Stimulated activated CD8-positive, alpha-beta memory T cell treated with anti-CD3 and anti-CD28 coated beads, Interleukin-15, amount 100 ng/mL, for 24 hours (primary cell): ENCODE measurements at places on chromosomes 6 and 20.

- DNase-seq, result no peak
These were observed 6.3 kb downstream of the MICAL1 start for GRCh38 chr6:109449064-109449794.

DNA sequence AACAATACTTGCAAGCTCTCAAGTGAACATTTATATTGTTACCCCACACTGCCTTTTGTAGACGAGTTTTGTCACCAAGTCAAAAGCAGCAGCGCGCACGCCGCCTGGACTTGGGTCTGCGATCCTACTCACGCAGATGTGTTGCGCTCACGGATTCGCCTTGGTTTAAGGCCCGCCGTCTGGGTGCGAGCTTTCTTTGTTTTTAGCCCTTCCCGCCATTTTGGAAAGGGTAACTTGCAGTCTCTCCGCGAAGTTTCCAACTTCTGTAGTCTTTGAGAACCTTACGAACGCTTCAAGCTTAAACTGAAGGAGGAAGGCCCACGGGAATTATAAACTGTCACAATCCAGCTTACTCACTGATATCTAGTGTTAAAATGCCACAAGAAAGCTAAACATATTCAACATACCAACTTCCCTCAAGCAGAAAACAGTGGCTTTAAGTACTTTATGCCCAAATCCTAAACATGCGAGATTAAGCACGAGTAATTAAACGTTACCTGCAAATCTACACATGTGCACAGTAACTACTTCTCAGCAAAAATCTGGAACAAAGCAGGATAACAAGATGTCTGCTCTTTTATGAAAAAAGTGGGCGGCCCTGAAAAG, 80.4 kb upstream of the BTN3A2 start:
- no peak for DNase-seq

GRCh38 chr20:19598117-19598850, 159.8 kb upstream of the RIN2 start:
- DNase-seq, result no peak

DNA sequence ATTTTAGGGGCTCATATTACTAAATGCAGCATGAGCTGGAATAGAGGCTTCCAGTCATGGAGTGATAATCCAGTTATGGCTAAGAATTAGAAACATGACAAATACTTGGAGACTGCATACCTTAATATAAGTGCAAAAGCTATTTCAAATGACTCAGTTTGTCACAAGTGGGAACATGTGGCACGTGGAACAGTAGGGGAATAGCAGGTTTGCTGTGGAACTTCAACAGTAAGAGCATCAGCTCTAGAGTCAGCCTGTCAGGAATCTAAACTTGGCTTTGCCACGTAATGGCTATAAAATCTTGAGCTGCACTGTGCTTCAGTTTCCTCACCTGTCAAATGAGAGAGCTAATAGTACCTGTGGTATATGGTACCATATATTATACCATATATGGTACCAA, 62.1 kb downstream of the HTR1B start:
- no peak for DNase-seq

- no peak for DNase-seq
These were observed 52.4 kb upstream of the SIM1 start for GRCh38 chr6:100517106-100517505.

- no peak for DNase-seq
These were observed 58.6 kb downstream of the TMEM242 start for GRCh38 chr6:157264701-157265100.

GRCh38 chr20:10059006-10059405, 24.2 kb downstream of the ANKEF1 start:
- DNase-seq, result no peak

- no peak for DNase-seq
These were observed 20.3 kb downstream of the SYNDIG1 start for GRCh38 chr20:24489631-24490260.

DNA sequence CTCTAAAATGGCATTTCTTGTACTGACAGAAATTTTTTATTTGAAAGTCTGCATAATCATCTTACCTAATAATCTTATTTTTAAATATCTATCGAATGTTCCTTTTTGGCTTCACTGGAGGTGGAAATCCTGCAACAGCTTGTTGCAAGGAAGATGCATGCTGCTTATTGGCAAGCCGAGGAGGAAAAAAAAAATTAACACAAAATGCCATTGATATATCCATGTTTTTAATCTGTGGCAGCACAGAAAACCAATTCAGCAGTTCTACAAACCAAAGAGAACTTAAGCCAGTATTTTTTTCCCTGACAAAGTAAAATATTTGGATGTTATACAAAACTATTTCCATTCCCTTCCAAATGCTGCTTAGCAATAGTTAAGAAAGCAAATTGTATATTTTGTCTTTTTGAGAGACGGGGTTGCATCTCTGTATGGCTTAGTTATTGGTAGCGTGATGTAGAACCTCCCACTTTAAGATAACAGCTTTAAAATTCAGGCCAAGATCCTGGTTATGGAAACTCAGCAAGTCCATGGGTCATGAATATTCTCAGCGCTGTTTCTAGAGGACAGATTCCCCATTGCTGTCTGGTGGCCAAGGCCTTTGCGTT, 231.4 kb downstream of the TMEM242 start:
- no peak for DNase-seq

DNA sequence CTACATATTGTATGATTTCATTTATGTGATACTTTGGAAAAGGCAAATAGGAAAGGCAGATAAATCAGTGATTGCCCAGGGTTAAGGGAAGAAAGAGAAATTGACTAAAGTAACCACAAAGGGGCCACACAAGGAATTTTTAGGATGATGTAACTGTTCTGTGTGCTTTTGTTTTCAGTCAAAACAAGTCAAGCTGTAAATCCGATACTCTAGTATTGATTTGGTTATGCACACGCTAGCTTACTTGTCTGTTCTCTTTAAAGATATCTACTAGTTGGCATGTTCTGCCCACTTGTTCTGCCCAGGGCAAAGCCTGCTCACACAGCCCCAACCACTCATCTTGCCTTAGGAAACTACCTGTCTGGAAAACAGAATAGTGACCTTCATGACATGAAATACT, 6.4 kb downstream of the FBXL4 start:
- DNase-seq, result no peak

- DNase-seq, result no peak
These were observed 21.0 kb downstream of the NFYA start for GRCh38 chr6:41093729-41094128.

DNA sequence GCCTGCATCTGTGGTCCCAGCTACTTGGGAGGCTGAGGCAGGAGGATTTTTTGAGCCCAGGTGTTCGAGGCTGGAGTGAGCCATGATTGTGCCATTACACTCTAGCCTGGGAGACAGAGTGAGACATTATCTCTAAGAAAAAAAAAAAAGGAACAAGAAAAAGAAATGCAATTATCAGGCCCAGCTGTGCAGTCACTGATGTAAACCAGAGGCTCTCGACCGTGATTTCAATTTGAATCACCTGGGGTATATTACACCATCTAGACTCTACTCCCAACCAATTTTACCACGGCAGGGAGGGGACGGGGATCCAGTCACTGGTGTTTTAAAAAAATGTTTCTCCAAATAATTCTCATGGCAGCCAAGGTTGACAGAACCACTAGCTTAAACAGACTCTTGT, 48.8 kb upstream of the NKX2-2 start:
- DNase-seq, result no peak

GRCh38 chr20:51368461-51369211, 173.9 kb downstream of the NFATC2 start:
- DNase-seq, result no peak

DNA sequence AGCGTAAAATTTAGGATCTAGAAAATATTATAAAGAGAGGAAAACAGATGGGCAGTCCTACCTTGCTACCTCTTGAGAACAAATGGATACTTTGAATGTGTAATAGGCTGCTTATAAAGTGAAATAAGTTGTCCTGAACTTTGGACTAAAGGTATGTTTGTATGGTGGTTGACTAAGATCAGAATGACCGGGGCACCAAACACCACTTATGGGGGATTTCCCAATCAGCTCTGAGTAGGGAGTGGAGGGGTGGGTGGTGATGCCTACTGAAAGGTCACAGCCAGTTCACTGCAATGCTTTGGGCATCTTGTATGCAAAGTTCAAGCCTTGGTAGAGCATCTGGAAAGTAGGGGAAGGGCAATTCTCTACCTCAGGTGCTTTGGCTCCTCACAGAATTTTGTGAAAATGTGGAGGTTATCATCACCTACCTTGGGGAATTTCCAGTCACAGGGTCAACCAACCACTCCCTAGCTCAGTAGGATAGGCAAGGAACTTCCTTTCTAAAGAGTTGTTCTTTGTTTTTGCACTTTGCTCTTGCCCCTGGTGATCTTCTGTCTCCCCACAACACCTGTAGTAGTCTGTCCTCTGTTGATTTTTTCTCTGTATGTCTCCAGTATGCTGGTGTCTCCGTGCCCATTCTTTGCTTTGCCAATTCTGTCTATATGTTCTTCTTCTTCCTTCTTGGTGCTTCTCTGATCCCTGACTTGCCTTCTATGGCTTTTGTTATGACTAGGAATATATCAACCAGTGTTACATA, at the start of gene TRIM31:
Gene TRIM31, minus strand, starts transcription at position 88 of the 757 bp plus-strand sequence. CDS start 285 bp downstream, outside the sequence.
- DNase-seq, result no peak

DNA sequence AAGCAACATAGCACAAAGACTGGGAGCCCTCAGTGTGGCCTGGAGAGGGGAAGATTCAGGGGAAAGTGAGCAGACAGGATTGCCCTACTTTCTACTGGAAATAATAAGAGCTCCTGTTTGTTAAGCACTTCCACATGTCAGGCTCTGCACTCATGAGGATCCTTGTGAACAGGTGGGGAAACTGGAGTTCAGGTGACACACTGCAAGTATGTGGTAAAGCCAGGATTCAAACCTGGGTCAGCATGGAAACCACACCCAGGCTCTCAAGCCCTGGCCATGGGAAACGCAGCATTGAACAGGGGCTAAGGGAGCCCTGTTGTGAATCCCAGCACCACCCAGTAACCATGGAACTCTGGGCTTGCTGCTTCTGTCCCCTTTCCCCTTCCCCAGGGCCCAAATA, 42.8 kb upstream of the ID1 start:
- DNase-seq, result no peak

GRCh38 chr6:150078788-150079187, 9.9 kb upstream of the ULBP3 start:
- DNase-seq, result no peak

DNA sequence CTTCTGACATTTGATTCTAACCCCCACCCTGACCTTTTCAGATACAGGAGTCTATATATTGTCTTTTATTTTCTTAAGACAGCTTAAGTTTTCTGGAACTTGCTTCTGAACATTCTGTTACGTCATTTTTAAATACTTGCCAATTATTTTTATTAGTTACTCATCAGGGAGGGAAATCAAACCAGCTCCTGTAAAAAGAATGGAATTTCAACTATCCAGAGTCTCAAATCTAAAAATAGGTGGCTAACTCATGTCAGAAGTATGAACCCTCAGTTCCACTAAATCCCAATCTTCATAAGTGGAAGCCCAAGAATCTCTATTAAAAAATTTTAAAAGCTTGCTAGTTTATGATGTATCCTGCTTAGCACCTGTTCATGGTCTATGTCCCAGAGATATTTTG, 900.0 kb downstream of the KIF16B start:
- DNase-seq, result no peak

DNA sequence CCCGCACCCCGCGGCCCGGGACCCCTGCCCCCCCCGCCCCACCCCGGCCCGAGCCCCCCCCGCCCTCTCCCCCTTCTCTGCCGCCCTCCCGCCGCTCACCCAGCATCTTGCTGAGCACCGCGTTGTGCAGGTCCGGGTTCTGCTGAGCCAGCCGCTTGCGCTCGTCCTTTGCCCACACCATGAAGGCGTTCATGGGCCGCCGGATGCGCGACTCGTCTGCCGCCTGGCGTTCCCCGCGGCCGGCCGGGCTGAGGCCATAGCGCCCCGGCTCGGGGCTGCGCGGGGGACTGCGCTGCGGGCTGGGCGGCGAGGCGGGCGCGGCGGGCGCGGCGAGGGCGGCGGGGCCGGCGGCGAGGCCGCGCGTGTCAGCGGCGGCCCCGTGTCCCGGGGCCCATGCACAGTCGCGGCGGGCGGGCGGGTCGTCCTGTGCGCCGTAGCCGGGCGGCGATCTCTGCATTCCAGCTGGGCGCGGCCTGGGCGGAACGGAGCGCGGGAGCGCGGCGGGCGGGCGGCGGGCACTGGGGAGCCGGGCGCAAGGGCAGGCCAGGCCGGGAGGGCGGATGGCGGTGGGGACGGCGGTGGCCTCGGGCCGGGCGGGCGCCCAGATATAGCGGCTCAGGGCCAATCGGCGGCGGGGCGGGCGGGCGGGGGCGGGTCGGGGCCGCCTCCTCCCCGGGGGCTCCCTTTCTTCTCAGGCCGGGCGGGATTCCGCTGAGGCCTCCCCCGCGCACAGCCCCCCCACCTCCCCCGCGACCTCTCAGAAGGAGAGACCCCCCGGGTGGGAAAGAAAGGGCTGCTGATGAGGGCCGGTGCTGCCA, at the start of gene SOX18:
Gene SOX18, minus strand, starts transcription at position 580 of the 818 bp plus-strand sequence. Its CDS starts 123 bp downstream, at position 457.
- DNase-seq, result no peak

- DNase-seq, result no peak
These were observed 20.8 kb upstream of the SLCO4A1 start for GRCh38 chr20:62621251-62622110.

DNA sequence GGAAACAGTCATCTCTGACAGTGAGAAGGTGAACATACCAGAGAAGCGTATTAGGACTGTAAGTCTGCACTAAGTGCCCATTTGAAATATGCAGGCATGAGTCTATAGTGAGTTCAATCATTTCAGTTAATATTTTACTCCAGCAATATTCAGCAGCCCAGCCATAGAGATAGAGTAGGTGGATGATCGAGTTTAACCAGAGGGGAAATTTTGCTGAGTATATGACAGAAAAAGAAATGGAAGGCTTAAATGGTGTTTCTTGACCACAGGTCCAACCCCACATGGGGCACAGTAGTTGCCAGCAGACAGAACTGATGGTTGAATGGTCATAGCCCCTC, 39.8 kb downstream of the KIF6 start:
- no peak for DNase-seq

- peak; percentile 72 for DNase-seq
These were observed at the start of gene SLC35A1 for GRCh38 chr6:87472525-87473418. Gene SLC35A1, plus strand, starts transcription at chr6:87472974. Its CDS starts 30 bp downstream, at chr6:87473004.

GRCh38 chr6:140285998-140286690, 911.7 kb upstream of the CITED2 start:
- no peak for DNase-seq

GRCh38 chr6:43628393-43629103, 516 bp downstream of the GTPBP2 start:
- DNase-seq, result peak; percentile 12

GRCh38 chr6:145453376-145453775, 281.9 kb downstream of the EPM2A start:
- no peak for DNase-seq

GRCh38 chr20:51511861-51512619, 30.5 kb downstream of the NFATC2 start:
- DNase-seq, result no peak
